ENCODE measurements at places on chromosomes 2 and 18.

DNA sequence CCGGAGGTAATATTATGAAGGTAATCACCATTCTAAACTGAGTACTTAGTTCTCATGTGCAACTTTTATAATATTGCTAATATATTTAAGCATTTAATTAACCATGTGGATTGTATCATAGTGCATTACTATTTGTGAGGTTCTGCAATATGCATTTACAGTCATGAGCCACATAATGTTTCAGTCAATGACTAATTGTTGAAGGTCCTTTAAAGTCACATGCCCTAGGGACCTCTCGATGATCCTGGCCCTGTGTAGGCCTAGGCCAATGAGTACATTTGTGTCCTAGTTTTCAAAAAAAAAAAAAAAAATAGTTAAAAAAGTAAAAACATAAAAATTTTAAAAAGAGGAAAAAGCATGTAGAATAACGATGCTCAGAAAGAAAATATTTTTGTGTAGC lies 298.0 kb downstream of the DSEL start:
- DNase-seq, result no peak

GRCh38 chr18:54382076-54382475 lies 24.4 kb downstream of the C18orf54 start:
- DNase-seq, result no peak

DNA sequence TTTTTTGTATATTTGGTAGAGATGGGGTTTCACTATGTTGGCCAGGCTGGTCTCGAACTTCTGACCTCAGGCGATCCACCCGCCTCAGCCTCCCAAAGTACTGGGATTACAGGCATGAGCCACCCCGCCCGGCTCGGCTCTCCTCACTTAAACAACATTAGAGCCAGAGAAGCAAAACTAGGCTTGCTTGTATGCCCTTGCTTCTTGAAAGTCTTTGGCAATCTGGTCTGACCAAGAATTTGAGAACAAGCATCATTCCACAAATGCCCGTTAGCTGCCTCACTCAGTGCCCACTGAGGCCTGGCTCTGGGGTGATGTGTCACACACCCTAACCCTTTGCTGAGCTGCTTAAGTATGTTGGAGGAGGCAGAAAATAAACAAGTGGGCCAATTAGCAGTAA lies 33.5 kb downstream of the SOWAHC start:
- no peak for DNase-seq

DNA sequence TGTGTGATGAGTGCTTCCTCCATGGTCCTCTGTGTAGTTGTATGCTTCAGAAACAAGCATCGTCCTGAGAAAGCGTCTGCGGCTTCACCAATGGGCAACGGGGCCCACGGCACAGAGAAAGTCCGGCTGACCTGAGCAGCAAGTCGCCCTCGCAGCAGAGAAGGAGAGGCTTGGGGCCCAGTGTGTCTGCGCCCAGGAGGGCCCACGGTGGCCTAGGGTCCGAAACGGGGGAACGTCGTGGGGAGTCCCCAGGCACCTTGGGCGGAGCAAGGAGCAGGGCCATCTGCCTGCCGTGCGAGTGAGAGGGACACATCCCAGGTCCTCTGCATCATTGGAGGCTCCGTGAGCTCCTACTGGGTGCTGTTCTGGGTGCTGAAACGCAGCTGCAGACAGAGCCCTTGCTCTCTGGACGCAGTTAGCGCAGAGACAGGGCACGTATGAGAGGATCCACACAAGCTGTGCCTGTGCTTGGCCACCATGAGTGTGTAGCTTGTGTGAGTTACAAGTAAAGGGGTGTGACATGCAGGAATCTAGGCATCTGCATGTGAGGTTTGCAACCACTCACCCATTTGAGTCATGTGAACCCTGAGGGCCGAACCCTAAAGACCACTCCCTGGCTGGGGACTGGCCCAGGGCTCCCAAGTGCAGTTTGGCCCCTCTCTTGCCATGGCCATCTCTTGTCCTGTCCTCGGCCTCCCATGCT lies 10.6 kb downstream of the GPC1 start:
- DNase-seq, result no peak

- no peak for DNase-seq
Observed at GRCh38 chr2:184971546-184972068, 373.3 kb downstream of the ZNF804A start.
